AG09309 (cell line): ENCODE measurements at places on chromosomes 5 and 9.

- DNase-seq = no peak
Observed at GRCh38 chr9:137811283-137811870, 66.2 kb upstream of the CACNA1B start.

DNA sequence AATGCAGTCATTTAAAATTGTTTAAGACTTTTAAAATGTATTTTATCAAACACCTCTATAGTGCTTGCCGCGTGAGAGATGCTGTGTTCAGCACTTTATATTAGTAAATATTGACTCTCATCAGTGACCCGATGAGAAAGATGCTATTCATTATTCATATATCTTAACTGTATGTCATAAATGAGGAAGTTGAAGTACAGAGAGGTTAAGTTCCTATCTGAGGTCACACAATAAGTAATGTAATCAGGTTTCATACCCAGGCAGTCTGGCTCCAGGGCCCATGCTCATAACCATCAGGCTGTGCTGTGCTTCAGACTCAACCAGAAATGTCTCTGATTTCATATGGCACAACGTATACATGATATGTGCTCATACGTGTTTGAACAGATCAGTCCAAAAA is 119.0 kb downstream of the SV2C start:
- no peak for DNase-seq

DNA sequence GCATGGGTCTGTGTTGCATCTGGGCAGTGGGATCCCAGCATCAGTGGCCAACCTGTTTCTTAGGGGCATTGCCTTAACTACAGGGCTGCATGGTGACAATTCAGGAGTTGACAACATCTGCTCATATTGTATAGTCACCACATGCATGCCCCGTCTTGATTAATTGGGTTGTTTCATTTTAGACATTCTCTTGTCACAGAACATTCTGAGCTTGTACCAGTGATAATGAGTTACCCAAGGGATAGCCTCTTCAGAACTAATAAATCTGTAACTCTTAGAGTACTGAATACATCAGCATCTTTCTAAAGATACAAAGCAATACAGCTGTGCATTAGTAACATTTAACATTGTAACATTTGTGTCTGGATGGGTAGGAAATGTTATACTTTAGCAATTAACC is 426.5 kb upstream of the CD180 start:
- no peak for DNase-seq

- DNase-seq = no peak
Observed at GRCh38 chr9:126299706-126300276, 26.8 kb upstream of the MVB12B start.

- no peak for DNase-seq
Observed at GRCh38 chr5:169152453-169152852, 148.5 kb downstream of the SLIT3 start.

GRCh38 chr5:157328277-157328912 is 62.5 kb downstream of the CYFIP2 start:
- peak; percentile 44 for DNase-seq
